ENCODE measurements at places on chromosomes 4 and X.

GRCh38 chr4:78644744-78645330 is 93.3 kb downstream of the ANXA3 start:
- DNase-seq, result no peak

DNA sequence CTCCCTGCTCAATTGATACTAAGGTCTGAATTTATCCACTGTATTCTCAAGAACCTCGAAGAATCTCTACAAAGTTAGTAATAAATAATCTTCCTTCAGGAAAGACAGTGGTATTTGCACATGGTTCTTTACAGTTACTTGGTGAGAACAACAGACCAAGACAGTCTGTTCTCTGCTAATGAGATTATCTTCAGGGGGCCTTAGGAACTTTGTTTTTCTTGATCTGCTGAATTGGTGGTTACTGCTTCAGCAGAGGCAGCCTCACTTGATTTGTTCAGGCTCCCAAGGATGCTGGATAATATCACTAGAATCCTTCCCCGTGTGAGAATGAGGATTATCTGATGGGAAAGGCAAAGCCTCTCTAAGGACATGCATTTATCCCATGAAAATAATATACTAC is 64.8 kb downstream of the CBR4 start:
- no peak for DNase-seq

GRCh38 chr4:123997776-123998449 is 601.3 kb downstream of the SPRY1 start:
- DNase-seq, result no peak

- no peak for DNase-seq
Measured at GRCh38 chr4:183181081-183181480, 82.0 kb downstream of the WWC2 start.

DNA sequence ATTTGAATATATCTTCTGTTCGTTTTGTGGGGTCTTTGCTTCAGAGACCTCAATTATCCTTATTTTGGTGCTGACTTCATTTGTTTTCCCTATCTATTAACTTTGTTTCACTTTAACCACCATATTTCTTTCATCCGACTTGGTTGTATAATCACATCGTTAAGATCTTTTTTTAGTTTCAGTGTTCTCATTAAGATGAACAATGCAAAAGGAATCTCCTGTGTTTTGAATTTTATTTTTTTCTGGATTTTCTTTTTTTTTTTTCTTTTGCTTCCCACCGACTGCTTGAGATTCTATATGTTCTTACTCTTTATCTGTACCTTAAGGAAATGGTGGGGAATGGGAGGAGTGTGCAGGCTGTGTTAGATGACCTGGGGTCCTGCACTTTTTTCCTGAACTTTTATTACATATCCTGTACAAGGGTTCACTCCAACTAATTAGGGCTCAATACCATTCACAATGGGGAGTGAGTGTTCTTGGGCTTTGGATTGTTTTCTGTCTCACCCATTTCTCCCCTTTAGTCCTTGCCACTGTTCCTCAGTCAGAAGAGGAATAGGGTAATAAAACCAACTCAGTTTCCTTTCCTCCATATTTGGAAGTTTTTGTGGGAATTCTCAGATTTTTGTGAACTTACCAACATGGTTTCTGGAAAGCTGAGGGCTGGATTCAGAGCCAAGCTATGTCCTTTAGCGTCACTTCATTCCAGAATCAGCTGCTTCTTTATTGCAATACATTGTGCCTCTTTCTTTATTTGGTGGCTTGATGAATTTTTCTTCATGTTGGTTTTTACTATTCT is 43.2 kb upstream of the BMPR1B start:
- DNase-seq, result no peak

GRCh38 chr4:186137196-186137794 is 32.8 kb downstream of the FAM149A start:
- DNase-seq, result no peak

DNA sequence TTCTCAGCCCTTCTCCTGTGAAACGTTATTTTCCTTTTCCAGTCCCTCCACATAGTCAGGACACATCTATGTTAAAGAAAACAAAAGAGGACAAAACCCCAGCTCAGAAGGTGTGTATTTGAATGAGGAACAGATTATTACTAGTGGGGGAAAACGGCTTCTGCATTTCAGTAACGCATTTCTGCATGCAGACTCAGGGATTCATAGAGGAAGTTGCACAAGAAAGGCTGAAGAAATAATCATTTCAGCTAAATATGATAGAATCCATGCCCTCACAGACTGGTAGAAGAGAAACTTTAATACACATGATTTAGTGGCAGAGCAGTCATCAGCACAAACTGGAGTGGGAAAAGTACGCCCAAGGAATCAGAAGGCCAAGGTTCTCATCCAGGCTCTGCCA is 270.8 kb upstream of the FGF13 start:
- DNase-seq, result no peak

GRCh38 chr4:84325625-84326024 is 173.5 kb downstream of the NKX6-1 start:
- no peak for DNase-seq

DNA sequence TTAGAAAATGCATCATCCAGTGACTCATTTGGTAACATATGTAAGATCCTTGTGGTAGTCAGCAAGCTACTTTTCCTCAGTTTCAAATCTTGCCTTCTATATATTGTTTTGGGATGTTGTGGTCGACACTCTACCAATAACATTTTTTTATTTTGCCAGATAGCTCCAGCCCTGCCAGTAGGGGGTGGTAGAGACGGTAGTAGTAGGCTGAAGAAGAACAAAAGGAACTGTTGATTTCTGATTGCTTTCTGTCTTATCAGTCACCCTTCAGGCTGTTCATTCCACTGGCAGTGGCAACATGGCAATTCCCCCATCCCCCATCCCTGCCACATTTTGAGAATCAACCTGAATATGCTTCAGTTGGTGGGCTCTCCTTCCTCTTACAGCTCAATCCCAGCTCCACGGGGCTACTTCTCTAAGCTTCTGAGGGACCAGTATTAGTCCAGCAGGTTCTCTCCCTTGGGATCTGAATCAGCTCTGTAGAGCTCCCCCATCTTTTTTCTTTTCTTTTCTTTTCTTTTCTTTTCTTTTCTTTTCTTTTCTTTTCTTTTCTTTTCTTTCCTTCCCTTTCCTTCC is 171.5 kb upstream of the VEGFC start:
- DNase-seq, result no peak

GRCh38 chr4:87500092-87500462 is 29.1 kb downstream of the SPARCL1 start:
- DNase-seq, result no peak

GRCh38 chrX:4708970-4709760 is 995.7 kb upstream of the PRKX start:
- DNase-seq, result no peak

DNA sequence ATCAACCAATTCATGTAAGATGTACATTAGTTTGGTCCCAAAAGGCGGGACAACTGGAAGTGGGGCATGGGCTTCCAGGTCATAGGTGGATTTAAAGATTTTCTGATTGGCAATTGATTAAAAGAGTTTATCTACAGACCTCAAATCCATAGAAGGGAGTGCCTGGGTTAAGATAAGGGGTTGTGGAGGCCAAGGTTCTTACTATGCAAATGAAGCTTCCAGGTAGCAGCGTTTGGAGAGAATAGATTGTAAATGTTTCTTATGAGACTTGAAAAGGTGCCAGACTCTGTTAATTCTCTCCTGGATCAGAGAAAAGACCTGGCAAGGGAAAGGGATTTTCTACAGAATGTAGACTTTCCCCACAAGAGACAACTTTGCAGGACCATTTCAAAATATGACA is 2.4 kb downstream of the MGST2 start:
- no peak for DNase-seq

DNA sequence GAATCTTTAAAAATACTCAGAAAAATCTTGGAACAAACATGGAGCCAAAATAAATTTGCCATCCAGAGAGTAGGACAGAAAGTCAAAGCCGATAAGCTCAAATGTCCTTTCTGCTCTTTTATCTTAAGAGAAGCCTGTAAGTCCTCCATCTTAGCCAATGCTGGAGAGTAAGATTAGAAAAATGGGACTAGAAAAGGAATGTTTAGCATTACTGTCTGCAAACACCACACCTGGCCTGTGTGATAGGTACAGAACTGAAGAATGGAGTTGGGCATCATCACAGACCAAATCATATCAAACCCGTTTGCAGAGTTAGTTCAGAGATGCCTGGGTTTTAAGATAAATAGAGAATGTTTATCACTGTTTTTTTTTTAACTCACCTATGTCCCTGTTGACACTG is 10.5 kb upstream of the SLC39A8 start:
- DNase-seq, result no peak

- DNase-seq, result no peak
Measured at GRCh38 chrX:69131886-69132285, 33.4 kb downstream of the PJA1 start.

- DNase-seq, result no peak
Measured at GRCh38 chr4:149727663-149728062, 88.0 kb downstream of the IQCM start.

DNA sequence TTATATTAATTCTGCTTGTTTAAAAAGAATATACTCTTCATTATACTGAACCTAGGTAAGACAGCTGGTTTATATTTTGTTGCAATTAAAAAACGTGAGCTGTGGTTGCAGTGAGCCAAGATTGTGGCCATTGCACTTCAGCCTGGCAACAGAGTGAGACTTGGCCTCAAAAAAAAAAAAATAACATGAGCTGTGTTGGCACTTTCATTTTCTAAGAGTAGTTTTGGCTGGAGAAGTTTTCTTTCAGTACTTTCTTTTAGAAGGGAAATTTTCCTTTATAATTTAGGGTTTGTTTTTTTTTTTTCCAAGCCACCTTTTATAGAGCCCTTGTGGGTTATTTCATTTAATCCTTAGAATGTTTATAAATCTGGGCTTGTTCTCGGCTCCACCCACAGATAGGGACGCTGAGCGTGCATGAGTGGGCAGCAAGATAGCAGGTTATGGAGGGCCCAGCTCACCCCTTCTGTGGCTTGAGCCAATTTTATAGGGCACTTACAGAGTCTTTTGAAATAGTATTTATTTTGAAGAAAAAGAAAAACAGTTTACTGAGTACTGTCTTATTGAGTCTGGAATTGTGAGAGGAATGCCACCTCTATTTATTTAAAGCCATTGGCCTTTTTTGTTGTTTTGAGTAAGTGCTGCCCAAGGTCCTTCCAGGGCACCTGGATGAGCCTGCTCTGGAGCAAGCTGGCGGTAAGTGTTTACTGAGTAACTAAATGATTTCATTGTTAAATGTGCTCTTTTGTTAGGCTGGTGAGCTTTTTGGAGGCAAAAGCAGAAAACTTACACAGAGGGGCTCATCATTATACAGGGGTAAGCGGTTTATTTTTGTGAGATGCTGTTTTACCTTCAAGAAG is 60.9 kb downstream of the HTT start:
- DNase-seq, result peak; percentile 85

- DNase-seq, result no peak
Measured at GRCh38 chr4:152634110-152634760, 45.6 kb downstream of the TMEM154 start.

- DNase-seq, result no peak
Measured at GRCh38 chr4:87985097-87985886, 9.8 kb downstream of the SPP1 start.

- DNase-seq, result peak; percentile 73
Measured at GRCh38 chr4:81021142-81021944, 9.2 kb upstream of the BMP3 start.

DNA sequence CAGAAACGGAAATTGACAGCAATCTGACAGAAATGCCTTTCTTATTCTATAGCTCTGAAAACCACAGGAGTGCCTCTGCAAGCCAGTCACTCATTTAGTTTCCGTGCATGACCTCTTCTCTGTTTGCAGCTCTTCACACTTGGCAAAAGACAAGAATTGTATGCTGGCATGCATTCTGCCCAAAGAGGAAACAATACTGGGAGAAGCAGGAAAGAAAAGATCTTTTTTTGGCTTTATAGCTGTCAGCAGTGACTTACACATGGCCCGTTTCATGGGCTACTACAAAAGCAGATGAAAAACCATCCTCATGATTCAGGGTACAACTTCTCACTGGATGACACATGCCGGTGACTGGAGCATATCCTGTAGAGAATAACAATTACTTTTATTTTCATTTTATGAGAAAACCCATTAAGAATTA is 249.4 kb downstream of the ADAMTS3 start:
- no peak for DNase-seq

DNA sequence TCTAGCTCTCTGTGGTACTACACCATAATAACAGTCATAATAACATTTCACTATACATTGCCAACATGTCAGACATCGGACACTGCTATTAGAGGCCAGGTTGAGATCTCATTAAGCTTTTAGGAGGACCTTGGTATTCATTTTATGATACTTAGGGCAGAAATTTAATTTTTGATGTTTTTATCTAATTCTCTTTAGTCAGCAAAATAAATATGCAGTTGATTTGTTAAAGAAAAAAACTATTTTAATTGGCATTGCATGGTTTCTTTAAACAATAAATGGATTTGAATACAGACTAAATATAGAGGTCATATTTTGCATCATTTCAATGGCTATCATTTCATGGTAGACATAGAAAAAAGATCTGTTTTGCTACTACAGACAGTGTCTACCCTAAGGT is 308.7 kb downstream of the PRDM5 start:
- DNase-seq, result no peak

DNA sequence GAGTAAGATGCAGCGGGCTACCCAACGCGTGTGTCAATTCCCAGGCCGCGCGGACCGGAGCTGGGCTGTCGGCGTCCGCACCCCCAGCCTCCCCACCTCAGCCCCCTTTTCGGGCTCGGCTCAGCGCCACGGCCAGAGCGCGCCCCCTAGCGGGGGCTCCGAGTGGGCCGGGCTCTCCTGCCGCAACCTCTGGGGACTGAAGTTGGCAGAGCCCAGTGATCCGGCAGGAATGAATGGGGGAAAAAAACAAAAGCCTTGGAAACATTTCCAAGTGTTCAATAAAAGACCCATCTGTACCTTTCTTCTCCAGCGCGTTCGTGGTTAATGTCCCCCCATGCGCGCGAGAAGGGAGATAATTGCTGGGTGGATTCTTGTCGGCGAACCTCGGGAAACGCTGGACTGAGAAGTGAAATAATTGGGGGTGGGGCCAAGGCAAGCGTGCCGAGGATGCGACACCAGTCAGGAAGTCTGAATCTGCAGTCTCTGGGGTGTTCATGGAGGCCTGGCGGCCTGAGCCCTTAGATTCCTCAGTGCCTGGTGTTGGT is 5.2 kb upstream of the ARX start:
- no peak for DNase-seq

GRCh38 chrX:1902901-1903235 is 288.0 kb downstream of the ASMT start:
- DNase-seq, result no peak

GRCh38 chrX:101957174-101957573 is 25.3 kb upstream of the ZMAT1 start:
- no peak for DNase-seq

GRCh38 chrX:120334151-120334550 is 22.9 kb upstream of the TMEM255A start:
- DNase-seq, result no peak

GRCh38 chrX:153703036-153703370 is 15.3 kb downstream of the SLC6A8 start:
- no peak for DNase-seq

DNA sequence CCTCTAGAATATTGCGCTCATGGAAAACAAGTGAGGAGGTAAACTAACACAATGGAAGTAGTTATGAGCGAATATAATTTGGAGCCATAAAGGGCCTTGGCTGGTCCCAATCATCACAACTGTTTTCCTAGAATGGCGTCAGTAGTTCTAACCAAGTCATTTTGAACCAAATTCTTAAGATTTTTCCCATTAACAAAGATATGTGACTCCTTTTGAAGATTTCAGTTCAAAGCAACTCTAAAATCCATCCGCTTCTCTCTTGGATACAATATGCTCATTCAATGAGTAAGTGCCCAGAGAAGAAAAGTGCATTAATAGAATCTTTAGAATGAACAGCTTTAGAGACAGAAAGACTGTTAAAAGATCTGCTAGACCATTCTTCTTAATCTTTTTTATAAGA is 19.6 kb upstream of the MYOZ2 start:
- DNase-seq, result no peak

GRCh38 chr4:112277705-112278448 is 7.8 kb downstream of the TIFA start:
- no peak for DNase-seq
